ENCODE measurements at places on chromosomes 4 and X.
A peak's percentile ranks its signal among the peaks of the same experiment; 100 is the strongest.

- DNase-seq: no peak
These were observed 57.6 kb upstream of the PRDM8 start for GRCh38 chr4:80139671-80140070.

DNA sequence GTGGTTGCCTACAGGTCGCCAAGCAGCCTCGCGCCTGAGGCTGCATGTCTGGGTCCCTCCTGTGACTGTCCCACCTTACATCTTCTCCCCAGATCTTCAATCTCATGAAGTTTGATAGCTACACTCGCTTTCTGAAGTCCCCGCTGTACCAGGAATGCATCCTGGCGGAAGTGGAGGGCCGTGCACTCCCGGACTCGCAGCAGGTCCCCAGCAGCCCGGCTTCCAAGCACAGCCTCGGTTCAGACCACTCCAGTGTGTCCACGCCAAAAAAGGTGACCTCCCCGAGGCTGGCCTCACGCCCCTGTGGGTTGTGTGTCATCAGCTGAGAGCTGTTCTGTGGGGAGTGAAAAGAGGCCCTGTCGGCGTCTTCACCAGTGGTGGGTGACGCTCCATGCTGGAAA lies 24.9 kb upstream of the HGFAC start:
- DNase-seq: no peak

DNA sequence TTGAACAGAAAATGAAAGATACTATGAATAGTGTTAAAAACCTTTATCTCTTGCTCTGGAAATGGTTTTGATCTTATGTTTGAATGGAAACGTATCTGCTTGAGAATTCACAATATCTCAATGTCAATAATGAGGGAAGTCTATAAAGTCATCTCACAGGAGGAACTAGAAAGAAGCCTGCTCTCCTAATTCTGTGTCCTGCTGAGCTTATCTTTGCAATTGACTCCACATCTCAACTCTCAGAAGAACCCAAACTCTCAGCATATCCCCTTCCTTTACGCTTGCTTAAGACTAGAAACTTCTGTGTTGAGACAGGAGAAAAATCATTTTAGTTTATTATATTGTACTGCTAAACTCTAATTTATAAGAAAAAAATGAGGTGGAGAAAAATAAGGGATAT lies 8.3 kb upstream of the PF4V1 start:
- no peak for DNase-seq

DNA sequence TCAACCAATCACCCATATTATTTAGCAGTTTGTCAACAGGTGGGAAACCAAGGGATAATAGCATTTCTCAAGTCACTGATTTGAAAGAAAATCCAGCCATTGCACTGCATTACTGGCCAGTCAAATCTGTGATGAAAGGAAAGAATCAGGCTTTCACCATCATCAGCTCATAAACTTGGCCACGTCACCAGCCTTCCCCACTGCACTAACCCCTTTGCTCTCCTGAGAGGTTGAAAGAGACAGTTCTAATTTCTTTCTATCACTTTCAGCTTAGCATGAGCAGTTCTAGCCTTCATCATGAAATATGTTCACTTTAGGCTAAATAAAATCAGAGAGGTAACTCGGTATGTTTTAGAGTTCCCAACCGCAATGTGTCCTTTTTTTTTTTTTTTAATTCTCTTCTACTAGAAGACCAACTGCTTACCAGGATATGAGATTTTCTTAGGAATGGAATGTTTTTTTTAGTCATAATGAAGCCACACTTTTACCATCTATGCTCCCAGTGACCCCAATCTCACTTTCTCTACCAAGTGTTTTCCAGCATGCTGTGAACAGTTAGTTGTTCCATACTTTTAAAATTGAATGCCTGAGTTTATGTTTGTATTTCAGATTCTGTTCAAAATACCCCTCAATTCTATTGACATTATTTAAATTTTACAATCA lies 55.7 kb upstream of the SLC7A11 start:
- no peak for DNase-seq

GRCh38 chr4:6258741-6259140 lies 10.9 kb upstream of the WFS1 start:
- no peak for DNase-seq

DNA sequence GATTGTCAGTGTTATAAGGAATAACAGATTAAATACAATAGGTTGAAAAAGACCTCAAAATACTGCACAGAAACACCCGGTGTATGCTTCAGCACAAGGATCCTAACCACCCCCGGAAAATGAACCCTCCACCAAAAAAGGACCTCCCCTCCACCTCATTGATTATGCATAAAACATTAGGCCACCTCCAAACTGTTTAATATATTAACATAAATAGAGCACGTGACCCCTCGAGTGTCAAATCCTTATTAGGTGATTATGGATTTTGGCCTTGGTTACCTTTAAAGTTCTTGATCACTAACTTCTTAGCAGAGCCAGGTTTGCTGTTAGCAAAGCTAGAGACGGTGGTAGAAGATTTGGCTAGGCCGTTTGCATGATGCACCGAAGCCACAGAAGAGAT lies 958 bp downstream of the CUL4B start:
- no peak for DNase-seq

- peak; percentile 33 for DNase-seq
These were observed 128.8 kb upstream of the GPC4 start for GRCh38 chrX:133544115-133544514.

- no peak for DNase-seq
These were observed 17.7 kb downstream of the ABLIM2 start for GRCh38 chr4:8140915-8141314.

- DNase-seq: peak; percentile 92
These were observed 115.1 kb downstream of the PPP3CA start for GRCh38 chr4:101232074-101232776.

- DNase-seq: no peak
These were observed 9.6 kb upstream of the INTU start for GRCh38 chr4:127622921-127623796.

DNA sequence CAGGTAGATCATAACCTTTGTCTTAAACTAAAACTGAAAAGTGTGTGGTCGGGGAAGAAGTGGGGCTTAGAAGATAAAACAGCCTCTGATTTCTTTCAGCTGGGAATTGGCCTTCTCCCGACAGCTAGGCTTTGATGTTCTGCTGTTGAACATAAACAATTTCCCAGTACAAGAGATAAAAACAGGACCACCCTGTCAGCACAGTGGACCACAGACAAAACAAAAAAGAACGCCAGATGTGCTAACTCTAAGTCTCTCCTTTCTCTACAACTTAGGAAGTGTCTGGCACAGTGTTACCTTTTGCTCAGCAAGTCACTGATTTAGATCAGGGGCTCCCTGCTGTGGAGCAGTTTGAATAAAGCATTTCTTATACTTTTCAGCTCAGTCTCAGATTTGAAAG lies 87.5 kb upstream of the UXT start:
- DNase-seq: no peak

- DNase-seq: no peak
These were observed 2.2 kb downstream of the UGT2B4 start for GRCh38 chr4:69493515-69493914.

- DNase-seq: no peak
These were observed 55.5 kb downstream of the PDLIM5 start for GRCh38 chr4:94507281-94507680.

- no peak for DNase-seq
These were observed 259.5 kb upstream of the BOD1L1 start for GRCh38 chr4:13887010-13887409.
